Tibial nerve (tissue), 4 donors: ENCODE measurements at places on chromosomes 1 and 21. TPM values are rescaled to one million over a fixed set of nuclear protein-coding genes. Genes with fewer than 3 reads are reported as not detected.

- H3K4me3 ChIP-seq: no peak overlapping the region
- H3K27ac ChIP-seq: peak overlapping the region; percentile 36
- H3K4me1 ChIP-seq: no peaks in the 10 kb centered on the region
- no peaks in the 10 kb centered on the region for H3K27me3 ChIP-seq
Observed at GRCh38 chr1:205582471-205583291, 49.1 kb downstream of the ELK4 start.

GRCh38 chr21:32578107-32578691 lies 7.1 kb downstream of the TCP10L start:
- H3K4me1 ChIP-seq: no peaks in the 10 kb centered on the region
- no peak for DNase-seq
- no peaks in the 10 kb centered on the region for H3K36me3 ChIP-seq
- H3K27me3 ChIP-seq: no peaks in the 10 kb centered on the region
- H3K4me3 ChIP-seq: no peak overlapping the region

- no peaks in the 10 kb centered on the region for H3K36me3 ChIP-seq
- H3K4me1 ChIP-seq: no peaks in the 10 kb centered on the region
- DNase-seq: no peak
- H3K27ac ChIP-seq: no peak overlapping the region
Observed at GRCh38 chr1:209509039-209509438, 74.5 kb upstream of the CAMK1G start.

The RPF1 gene
- 18.4 TPM for total RNA-seq
